Effector memory CD4-positive, alpha-beta T cell (primary cell): ENCODE measurements at places on chromosomes 2 and 18.

DNA sequence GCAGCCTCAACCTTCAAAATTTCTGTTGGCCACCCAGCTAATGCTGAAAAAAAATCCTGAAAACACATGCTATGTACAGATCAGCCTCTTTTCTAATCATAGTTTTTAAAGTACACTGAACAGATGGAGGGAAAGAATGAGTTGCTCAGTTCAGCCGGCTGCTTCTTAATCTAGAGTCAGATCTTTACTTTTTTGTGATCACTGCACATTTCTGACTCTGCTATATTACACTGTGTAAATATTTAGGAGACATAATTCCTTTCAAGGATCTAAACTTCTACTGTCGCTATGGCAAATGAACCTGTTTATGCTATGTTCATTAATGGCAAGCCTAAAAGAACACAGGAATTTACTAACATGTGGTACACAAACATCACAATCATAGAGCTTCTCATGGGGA lies 114.2 kb downstream of the SRBD1 start:
- no peak overlapping the region for H3K27ac ChIP-seq
- H3K27me3 ChIP-seq, result no peaks in the 10 kb centered on the region
- no peak overlapping the region for H3K4me3 ChIP-seq

DNA sequence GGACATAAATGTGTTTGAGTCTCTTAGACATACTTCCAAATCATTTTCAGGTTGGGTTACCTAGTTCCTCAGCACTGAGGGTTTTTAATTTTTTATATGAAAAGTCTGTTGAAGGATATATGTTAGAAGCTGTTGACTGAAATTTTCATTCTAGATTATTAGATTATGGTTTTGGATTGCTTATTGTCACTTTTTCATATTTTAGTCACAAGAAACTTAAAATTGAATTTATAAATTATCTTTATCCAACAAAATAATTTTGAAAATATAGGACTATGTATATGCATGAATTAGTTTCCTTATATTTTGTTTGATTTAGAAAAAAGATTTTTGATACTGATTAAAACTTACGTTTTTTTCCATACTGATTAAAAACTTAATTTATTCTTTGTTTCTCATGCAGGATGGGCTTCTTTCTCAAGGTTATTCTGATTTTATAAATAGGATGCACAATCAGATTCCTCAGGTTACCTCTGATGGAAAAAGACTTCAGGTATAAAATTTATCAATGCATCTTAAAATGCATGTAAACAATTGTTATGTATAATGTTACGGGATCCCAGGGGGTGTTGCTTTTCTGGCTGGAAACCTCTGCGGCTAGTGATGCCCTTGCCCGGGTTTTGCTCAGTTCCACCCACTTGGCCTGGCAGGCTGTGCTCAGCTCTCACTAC lies 26.2 kb downstream of the DDX1 start:
- H3K36me3 ChIP-seq, result peaks cover 59% of the 10 kb centered on the region
- no peaks in the 10 kb centered on the region for H3K4me1 ChIP-seq
- H3K27me3 ChIP-seq, result no peaks in the 10 kb centered on the region
- no peak overlapping the region for H3K4me3 ChIP-seq
- no peak overlapping the region for H3K27ac ChIP-seq
- DNase-seq, result no peak

DNA sequence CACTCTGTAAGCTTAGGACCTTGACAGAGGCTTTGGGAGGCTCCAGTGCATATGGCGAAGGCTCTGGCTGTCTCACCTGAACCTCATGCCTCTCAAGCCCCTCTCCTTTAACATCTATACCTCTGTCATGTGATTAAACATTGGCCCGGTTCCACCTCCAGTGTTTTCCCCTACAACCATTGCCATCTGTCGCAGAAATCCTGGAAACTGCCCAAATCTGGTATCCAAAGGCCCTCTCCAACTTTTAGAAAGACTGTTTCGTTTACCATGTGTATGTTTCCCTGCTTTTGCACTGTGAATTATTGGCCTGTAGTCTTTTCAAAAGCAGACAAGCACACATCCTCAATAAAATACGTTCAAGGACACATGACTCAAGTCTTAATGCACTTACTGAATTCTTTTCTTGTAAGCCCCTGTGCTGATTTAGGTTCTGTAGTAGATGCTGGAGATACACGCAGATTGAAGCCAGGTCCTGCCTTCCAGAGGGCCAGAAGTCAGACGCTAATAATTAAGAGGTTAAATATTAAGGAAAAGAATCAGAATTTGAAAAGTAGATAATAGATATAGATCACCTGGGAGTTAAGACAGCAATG lies 386.4 kb upstream of the SLC14A2 start:
- H3K4me1 ChIP-seq, result no peaks in the 10 kb centered on the region
- H3K27ac ChIP-seq, result no peak overlapping the region
- no peak overlapping the region for H3K4me3 ChIP-seq
- no peaks in the 10 kb centered on the region for H3K36me3 ChIP-seq
- no peak for DNase-seq
- no peaks in the 10 kb centered on the region for H3K27me3 ChIP-seq

- no peaks in the 10 kb centered on the region for H3K4me1 ChIP-seq
- DNase-seq, result no peak
- no peak overlapping the region for H3K27ac ChIP-seq
Observed at GRCh38 chr2:168660870-168661862, 141.3 kb upstream of the NOSTRIN start.

DNA sequence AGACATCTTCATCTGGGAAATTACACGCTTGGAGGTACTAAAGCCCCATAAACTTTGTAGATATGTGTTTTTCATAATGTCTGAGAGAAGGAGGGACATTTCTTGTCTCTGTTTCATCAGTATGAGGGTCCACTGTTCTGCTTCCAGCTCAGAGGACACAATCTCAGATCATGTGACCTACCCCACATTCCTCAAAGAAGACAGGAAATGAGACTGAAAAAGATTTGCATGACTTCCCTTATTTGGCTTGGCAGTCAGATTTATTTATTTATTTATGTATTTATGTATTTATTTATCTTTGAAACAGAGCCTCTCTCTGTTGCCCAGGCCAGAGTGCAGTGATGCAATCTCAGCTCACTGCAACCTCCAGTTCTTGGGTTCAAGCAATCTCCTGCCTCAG lies 463.7 kb upstream of the RGPD4 start:
- H3K36me3 ChIP-seq, result no peaks in the 10 kb centered on the region
- no peak for DNase-seq
- no peak overlapping the region for H3K4me3 ChIP-seq
- no peak overlapping the region for H3K27ac ChIP-seq

DNA sequence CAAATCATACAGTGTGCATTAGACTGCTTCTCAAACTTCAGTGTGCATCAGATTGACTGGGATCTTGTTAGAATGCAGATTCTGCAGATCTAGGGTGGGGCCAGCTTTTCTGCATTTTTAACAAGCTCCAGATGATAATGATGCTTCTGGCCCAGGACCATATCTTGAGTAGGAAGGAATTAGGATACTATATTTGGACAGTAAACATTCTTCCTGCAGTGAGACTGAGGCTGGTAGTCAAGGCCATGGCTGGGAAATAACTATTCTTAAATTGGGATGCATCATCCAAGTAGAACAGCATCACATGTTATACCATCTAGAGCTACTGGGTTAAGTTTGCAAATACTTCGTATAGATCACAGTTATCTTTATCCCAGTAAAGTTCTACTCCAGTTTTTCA lies 28.4 kb upstream of the ARMC9 start:
- DNase-seq, result no peak
- H3K36me3 ChIP-seq, result peaks cover 47% of the 10 kb centered on the region
- no peaks in the 10 kb centered on the region for H3K4me1 ChIP-seq
- no peak overlapping the region for H3K27ac ChIP-seq
- H3K4me3 ChIP-seq, result no peak overlapping the region
- no peaks in the 10 kb centered on the region for H3K27me3 ChIP-seq
